ENCODE measurements at places on chromosomes 1 and 21.

DNA sequence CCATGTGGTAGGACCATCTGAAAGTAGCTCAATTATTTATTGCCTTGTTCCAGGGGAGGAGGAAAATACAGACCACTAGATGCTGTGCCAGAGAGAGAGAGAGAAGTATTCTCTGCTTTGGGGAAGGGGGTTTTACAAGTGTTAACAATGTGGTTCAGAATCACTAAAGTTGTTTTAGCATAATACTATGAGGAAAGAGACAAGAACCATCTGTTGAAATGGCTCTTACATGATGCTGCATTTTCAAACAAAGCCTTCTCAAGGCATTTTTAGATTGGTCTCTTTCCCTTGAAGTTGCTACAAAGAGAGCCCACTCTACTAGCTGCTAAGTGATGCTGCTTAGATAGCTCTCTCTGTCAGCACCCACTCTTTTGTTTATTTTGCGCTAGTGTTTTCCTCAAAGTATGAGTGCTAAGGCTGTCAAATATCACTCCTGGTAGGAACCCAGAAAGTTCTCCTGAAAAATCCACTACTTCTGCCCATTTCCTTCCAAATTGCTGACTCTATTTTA lies 255.1 kb downstream of the NFIA start:
- no peak for DNase-seq

DNA sequence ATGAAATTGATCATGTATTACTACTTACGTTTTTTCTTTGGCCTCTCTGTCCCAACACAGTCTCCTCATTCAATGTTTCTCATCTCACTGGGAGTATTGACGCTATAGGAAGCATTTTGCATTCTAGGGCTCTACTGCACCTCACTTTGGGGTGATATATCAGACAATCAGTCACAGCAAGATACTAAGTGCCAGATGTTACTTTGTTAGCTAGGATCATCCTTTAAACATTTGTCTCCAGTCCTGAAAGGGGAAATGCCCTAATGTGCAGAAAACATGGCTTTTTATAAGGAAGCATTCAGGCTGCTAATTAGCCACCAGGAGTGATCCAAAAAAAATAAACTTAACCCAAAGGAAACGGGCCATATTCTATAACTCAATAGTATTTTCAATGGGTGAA lies 409.1 kb downstream of the RWDD3 start:
- no peak for DNase-seq

GRCh38 chr1:150809651-150810050 lies 1.6 kb upstream of the CTSK start:
- no peak for DNase-seq

DNA sequence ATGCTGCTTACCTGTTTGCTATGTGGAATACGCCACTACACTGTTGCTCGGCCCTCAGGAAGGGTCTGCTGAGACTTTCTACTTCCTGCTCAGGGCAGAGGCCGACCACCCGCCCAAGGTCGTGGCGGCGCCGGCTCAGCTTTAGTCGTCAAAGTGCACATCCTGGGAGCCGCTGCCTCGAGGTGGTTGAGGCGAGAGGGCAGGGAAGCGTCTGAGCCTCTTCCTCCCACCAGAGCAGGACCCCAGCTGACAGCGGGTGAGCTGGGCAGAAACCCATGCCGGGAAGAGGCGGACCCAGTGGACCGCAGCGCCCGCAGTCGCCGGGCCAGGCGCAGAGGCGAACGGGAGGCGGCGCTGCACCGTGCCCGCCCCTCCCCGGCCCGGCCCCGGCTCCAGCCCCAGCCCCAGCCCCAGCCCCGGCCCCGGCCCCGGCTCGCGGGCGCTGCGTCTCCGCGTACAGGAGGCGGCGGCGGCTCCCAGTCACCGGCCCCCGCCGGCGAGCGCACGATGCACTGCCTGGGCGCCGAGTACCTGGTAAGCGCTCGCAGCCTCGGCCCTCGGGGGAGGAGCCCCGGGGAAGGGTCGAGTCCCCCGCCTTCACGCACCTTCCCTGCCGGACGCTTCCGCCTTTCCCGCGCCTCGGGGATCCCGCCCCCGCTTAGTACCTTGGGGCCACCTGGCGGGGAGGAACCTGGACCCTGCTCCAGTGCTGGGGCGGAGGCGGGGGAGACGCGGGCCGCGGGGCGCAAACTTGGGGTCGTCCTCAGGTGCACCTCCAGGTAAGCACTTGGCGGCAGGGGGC lies at the start of gene SLC44A3:
Gene SLC44A3 (plus strand): TSS at position 413 of the 802 bp plus-strand sequence. CDS start 95 bp downstream, at position 508.
- no peak for DNase-seq
